ENCODE measurements at places on chromosomes 2 and 18.

DNA sequence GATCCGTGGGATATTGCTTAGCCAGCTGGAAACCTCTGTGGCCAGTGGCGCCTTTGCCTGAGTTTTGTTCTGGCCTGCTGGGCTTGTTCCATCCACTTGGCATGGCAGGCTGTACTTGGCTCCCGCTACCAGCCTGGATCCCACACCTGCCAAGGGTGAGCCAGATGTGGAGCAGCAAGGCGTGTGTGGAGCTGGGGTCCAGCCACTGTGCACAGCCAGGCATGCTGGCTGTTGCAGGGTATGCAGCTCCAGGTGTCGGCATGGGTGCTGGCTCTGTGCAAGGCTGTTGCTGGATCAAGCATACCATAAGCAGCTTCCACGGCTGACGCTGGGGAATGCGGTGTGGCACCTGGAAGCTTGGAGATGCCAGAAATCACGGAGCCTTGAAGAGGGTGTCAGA is 34.5 kb downstream of the PTPN4 start:
- no peak for DNase-seq

DNA sequence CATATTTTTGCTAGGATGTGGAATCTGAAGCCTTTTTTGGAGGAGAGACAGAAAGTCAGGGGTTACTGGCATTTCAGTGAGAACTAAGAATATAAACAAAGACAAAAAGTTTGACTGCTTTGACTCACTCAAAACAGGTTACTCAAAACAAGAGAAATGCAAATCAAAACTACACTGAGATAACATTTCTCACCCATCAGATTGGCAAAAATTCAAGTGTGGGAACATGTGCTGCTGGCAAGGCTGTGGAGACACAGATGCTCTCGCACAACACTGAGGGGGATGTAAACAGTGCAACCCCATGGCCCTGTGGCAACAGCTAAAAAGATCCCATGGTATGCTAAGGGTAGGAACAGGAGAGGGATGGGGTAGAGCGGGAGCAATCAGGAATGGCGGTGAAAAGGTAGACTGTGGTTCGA is 86.6 kb downstream of the DTNB start:
- no peak for DNase-seq

DNA sequence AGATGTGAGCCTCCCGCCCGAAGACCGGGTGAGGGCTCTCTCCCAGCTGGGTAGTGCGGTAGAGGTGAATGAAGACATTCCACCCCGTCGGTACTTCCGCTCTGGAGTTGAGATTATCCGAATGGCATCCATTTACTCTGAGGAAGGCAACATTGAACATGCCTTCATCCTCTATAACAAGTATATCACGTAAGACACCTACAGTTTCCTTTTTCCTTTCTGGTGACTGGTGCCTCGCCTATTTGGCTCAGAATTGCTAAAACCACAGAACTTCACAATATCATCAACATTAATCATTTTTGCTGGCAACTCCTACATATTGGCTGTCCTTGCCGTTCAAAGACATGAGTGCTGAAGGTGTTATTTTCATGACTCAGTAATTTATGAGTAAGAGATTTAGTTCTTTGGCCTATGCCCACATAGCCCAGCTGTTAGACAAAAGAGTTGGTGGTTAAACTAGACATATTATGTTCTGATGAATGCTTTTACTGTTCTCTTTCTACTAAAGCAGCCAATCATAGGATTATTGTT is 2.2 kb downstream of the STAMBP start:
- peak; percentile 84 for DNase-seq

GRCh38 chr2:68734688-68735525 is at the start of gene ARHGAP25:
ARHGAP25 (plus strand) TSS chr2:68734811; CDS start chr2:68735200, 389 bp downstream.
- DNase-seq: no peak

- no peak for DNase-seq
These were observed 14.3 kb downstream of the CELF4 start for GRCh38 chr18:37551249-37551648.

DNA sequence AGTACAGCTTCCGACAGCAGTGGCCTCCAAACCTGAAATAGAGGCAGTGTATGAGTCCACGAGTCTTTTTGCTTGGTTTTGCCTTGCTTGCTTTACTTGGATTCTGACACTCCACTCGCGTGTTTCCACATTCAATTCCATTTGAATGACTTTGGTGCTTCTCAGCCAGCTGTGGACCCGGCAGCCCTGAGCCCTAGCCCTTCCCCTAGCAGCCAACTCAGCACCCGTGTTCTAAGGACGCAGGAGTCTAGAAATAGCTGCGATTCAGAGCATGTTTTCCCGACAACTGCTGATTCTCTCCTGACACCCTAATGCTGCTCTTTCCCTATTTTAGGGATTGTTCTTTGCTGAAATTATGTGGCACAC is 20.6 kb downstream of the LRRFIP1 start:
- no peak for DNase-seq

All from RWPE1 (cell line).